ENCODE measurements at places on chromosomes 5 and 9. TPM values are rescaled to one million over a fixed set of nuclear protein-coding genes. Genes with fewer than 3 reads are reported as not detected.

GKAP1 gene
- total RNA-seq, result 1.4 TPM

NOL8 gene
- total RNA-seq, result 36.5 TPM

CEL gene
- 0.27 TPM for total RNA-seq

PIP5KL1 gene
- 1.6 TPM for total RNA-seq

EFNA5 gene
- total RNA-seq, result 2.1 TPM

DDX4 gene
- not detected for total RNA-seq

PTBP3 gene
- total RNA-seq, result 11.4 TPM

TMEM232 gene
- 4.7 TPM for total RNA-seq

FGFR4 gene
- total RNA-seq, result 0.74 TPM

FCN2 gene
- total RNA-seq, result not detected

ECSCR gene
- total RNA-seq, result 0.36 TPM

CDC20B gene
- total RNA-seq, result not detected

PROP1 gene
- total RNA-seq, result not detected

PIP5K1B gene
- not detected for total RNA-seq

FOXD4 gene
- 0.27 TPM for total RNA-seq

Measured in fibroblast of the aortic adventitia (primary cell).